ENCODE measurements at places on chromosomes 16 and 17.

GRCh38 chr17:80006339-80006720, 29.3 kb downstream of the TBC1D16 start:
- no peak for DNase-seq

DNA sequence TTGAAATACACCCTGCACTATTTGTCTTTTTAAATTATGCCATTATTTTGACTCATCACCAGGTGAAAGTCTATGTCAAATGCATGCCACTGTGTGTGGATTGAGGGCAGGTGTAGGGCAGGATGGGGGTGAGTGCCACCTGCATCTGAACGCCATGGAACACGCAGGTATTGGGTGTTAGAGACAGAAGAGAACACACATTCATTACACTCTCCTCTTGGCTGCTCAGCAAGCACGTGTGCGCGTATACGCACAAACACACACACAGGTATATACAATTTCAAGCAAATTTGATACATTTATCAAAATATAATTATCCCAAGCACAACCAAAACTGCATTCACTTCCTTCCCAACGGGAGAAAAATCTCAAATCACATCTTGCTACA, 268.9 kb downstream of the NTN1 start:
- DNase-seq = no peak

DNA sequence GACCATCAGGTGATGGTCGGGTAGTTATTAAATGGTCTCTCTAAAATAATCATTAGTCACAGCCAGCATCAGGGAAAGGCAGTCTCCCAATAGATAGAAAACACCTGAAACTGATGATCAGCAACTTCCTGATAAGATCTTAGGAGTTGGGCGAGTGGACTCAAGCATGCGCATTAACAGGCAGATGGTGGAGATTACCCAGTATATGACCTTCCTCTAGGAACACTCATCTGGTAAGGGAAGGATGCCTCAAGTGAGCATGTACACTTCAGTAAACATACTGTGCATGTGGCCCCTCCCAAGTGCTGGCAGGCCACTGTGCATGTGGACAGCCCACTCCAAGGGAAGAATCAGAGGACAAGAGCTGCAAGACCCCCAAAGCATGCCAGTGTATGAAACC, 105.9 kb downstream of the ABCC12 start:
- DNase-seq = no peak

DNA sequence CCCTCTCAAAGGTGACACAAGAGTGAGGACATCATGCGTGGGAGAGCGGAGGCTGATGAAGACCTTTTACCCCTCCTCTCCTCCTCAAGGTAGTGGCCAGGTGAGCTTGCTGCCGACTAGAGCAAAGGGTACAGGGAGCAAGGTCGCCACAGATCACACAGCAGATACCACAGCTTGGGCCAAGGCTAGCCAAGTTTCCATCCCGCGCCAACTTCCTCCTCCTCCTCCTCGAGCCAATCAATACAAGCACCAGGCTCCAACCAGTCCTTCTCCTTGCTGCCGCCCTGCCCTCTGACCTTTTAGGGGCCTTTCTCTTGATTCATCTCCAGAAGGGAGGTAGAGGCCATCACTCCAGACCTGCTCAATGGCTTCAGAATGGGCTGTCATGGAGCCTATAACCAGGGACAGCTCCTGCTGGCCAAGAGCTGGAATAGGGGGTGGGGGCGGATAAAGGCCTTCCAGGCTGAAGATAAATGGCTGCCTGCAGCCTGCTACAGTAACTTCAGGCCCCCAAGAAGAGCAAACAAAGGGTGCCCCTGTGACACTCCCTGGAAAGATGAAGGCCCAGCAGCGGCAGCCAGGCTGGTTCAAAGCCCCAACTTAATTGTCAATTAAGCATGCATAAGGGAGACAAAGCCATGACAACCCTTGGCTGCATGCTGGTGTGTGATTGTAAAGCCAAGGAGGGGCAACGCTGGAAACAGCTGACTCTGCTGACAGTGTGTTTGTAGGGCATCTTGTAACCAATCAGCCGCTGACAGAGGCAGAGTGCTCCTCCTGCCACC, 17.8 kb downstream of the HNF1B start:
- no peak for DNase-seq

GRCh38 chr17:48613862-48614694, 1.0 kb downstream of the HOXB8 start:
- no peak for DNase-seq

DNA sequence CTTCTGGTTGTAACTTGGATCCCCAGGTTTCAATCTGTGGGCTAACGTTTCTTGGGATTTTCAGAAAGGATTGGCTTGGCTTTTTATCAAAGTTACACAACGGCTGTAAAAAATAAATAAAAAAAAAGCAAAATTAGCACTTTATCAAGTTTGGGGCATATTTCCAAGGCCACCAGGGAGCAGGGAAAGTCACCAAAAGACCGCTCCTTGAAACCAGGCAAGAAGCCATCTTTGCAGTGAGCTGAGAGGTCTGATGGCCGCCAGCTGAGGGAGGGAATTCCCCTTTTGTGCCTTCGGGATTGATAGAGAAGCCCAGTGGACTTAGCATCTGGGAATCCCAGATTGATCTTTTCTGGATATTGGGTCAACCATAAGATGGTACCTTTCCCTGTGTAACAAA, 192.2 kb downstream of the WWOX start:
- DNase-seq = no peak

GRCh38 chr16:19294156-19294649, 8.7 kb downstream of the CLEC19A start:
- DNase-seq = no peak

- DNase-seq = peak; percentile 67
Observed at GRCh38 chr16:17225541-17225940, 245.2 kb downstream of the XYLT1 start.

- no peak for DNase-seq
Observed at GRCh38 chr17:17675925-17676534, 5.2 kb upstream of the RAI1 start.

DNA sequence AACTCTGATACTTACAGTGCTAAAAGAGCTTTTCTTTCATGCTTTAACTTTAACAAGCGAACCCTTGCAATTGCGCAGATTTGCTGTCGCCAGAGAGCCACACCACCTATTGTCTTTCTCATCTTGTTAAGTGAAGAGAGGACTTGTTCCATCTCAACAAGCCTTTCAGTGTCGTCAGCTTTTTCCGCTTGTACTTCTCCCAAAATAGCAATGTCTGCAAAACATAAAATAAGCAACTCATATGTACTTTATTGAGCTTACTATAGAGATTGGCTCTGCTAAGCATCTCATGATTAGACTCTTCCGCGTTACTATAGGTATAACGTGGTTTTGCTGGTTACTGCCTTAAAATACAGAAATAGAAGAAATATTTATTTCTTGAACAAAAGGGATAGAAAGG, 51.9 kb downstream of the ABCA8 start:
- DNase-seq = no peak

GRCh38 chr17:3207367-3207766, at the start of gene OR1A1:
Gene OR1A1 (plus strand): TSS chr17:3207667. CDS start chr17:3215621, 7,954 bp downstream.
- no peak for DNase-seq
